ENCODE measurements at places on chromosomes 12 and 14. TPM values are rescaled to one million over a fixed set of nuclear protein-coding genes. Genes with fewer than 3 reads are reported as not detected.

STXBP6 gene
- 19.5 TPM for total RNA-seq

GRCh38 chr14:104333646-104334423, 195.4 kb downstream of the KIF26A start:
- no peak overlapping the region for H3K27ac ChIP-seq
- no peaks in the 10 kb centered on the region for H3K36me3 ChIP-seq
- H3K4me1 ChIP-seq, result no peaks in the 10 kb centered on the region
- DNase-seq, result no peak
- peaks cover 10% of the 10 kb centered on the region for H3K27me3 ChIP-seq
- H3K4me3 ChIP-seq, result no peak overlapping the region

DNA sequence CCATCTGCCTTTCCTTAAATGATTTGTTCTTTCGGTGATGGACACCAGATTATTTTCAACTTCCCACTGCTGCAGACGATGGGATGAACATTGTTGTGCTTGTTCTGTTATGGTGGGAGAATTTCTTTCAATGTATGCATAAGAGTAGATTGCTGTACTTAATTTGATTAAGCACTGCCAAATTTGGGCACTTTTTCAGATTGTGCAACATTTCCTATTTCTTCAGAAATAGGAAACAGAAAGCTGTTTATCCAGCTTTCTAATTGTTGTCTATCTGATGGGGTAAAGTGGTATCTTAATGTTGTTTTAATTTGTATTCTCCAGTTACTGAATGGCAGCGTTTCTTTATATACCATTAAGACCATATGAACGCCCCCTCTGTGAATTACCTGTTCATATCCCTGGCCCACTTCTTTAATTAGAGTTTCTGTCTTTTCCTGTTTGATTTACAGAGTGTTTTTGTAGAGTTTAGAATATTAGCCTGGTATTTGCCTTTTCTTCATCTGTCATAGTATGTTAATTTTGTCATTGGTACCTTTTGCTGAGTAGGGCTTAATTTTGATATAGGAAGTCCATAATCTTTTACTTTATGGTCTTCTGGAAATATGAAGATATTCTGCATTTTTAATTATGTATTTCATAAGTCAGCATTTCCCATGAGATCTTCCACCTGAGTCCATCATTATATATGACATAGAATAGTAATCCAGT, 59.6 kb downstream of the DIP2B start:
- no peak overlapping the region for H3K4me3 ChIP-seq
- no peak for DNase-seq
- no peak overlapping the region for H3K27ac ChIP-seq
- peaks cover 51% of the 10 kb centered on the region for H3K4me1 ChIP-seq
- H3K27me3 ChIP-seq, result no peaks in the 10 kb centered on the region

DNA sequence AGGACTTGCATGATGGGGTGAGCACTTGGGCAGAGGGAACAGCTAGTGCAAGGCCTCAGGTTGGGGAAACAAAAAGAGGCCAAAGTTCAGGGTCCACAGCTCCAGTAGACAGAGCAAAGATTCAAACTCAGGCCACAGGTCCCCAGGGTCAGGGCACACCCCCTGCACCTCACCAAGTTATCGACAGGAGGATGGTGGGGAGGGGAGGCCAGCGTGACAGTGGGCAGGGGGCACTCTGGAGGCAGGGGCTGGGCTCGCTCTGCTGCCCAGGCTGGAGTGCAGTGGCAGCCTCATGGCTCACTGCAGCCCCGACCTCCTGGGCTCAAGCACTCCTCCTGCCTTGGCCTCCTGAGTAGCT, 32.4 kb upstream of the ULK1 start:
- no peaks in the 10 kb centered on the region for H3K36me3 ChIP-seq
- DNase-seq, result no peak
- H3K27me3 ChIP-seq, result no peaks in the 10 kb centered on the region
- peaks cover 13% of the 10 kb centered on the region for H3K4me1 ChIP-seq
- no peak overlapping the region for H3K27ac ChIP-seq

- no peak for DNase-seq
- H3K27ac ChIP-seq, result peak overlapping the region; percentile 42
- H3K4me1 ChIP-seq, result no peaks in the 10 kb centered on the region
- no peaks in the 10 kb centered on the region for H3K27me3 ChIP-seq
- no peaks in the 10 kb centered on the region for H3K36me3 ChIP-seq
Observed at GRCh38 chr12:9761419-9761781, 699 bp upstream of the CD69 start.
